ENCODE measurements at places on chromosomes 7 and 10.

GRCh38 chr10:89279421-89279869 is 22.4 kb upstream of the IFIT2 start:
- peak; percentile 72 for DNase-seq

DNA sequence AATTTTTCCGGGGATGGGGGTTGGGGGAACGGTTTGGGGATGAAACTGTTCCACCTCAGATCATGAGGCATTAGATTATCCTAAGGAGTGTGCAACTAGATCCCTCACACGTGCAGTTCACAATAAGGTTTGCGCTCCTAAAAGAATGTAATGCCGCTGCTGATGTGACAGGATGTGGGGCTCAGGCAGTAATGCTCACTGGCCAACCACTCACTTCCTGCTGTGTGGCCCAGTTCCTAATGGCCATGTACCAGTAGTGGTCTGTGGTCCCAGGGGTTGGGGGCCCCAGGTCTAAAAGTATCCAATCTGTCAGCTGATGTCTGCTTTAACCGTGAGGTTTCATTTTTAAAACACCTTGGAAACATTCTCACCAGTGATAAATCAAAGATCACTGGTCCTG is 2.2 kb downstream of the STN1 start:
- DNase-seq = no peak

- peak; percentile 41 for DNase-seq
These were observed 1.4 kb downstream of the OTUD1 start for GRCh38 chr10:23439961-23440889.

- no peak for DNase-seq
These were observed 3.4 kb downstream of the DOCK4 start for GRCh38 chr7:112202816-112203215.

- no peak for DNase-seq
These were observed 8.9 kb upstream of the ACSL5 start for GRCh38 chr10:112365014-112365432.

GRCh38 chr7:144830811-144831210 is 5.0 kb downstream of the TPK1 start:
- peak; percentile 31 for DNase-seq

- DNase-seq = no peak
These were observed 184.2 kb downstream of the MAD1L1 start for GRCh38 chr7:2048531-2048930.

DNA sequence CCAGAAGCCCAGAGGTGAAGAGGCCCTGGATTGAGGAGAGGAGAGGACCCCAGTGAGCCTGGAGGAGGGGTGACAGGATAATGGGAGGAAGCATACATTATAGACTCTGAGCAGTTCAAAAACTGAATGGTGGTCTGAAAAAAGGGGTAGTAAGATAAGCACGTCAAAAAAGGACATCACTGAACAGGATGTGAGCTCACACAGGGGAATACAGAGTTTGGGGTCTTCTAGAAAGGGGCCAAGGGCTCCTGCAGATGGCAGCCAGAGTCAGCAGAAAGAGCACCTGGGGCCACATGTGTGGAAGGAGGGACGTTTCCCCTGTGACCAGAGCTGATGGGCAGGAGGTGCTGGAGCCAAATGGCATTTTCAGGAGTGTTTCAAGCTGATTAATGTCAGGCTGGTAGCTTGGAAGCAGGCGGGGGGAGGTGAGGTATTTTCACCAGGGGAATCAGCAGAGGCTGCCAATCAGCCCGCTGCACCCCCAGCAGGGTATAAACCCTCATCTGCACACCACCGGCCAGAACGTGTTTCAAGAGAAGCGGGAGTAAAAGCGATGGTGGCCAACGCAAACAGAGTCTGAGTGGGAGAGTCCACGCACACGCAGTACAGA is 85.8 kb downstream of the TNS3 start:
- no peak for DNase-seq

DNA sequence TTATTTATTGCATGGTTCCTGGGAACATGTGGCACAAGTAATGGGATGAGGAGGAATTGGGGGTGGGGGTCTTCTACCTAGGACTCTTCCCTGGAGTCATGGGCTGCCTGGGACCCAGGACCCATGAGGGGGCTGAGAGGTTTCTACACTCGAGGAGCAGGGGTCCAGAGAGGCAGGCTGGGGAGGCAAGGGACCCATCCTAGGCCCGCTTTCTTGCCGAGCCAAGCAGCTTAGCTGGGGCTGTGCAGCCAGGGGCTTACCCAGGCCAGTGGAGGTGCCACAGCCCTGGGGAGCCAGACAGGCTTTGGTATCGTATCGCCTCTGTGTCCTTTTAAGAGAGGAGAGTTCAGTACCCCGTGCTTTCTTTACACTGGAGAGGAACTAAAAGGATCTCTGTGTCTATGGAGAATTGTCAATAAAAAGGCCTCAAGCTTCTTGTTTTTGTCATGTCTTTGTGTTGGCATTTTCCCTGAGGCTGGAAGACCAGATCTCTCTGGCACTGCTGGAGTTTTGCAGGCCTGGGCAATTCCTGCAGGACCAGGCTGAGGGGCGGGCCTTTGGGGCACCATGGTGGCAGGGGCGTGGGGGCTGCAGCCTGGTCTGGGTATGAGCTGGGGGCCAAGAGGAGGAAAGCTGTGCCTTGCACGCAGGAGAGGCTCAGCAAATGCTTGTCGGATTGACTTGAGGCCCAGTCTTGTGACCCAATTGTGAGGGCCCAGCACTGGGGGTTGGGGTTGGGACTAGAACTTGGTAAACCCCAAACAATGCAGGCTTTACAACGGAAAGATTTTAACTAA is 11.1 kb downstream of the SFRP5 start:
- no peak for DNase-seq

GRCh38 chr10:106280896-106281460 is 883.5 kb downstream of the SORCS1 start:
- no peak for DNase-seq

- no peak for DNase-seq
These were observed 85.0 kb downstream of the TMEM106B start for GRCh38 chr7:12296051-12296570.

DNA sequence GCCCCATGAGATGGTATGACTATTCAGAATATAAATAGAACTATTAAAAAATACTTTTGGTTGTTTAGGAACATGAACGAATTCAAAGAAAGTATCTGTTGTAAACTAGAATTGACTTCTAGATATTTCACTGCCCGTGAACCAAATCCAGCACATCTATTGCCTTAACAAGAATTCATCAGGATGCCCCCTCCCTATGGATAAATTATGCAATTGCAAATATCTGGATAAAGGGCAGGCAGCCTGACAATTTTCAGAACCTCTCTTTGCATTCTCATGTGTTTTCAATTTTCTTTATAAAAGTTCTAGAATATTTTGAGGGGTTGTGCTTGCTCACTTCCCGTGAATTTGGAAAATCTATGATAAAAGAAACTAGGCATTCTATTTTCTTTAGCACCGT is 822.1 kb upstream of the SORCS1 start:
- no peak for DNase-seq

DNA sequence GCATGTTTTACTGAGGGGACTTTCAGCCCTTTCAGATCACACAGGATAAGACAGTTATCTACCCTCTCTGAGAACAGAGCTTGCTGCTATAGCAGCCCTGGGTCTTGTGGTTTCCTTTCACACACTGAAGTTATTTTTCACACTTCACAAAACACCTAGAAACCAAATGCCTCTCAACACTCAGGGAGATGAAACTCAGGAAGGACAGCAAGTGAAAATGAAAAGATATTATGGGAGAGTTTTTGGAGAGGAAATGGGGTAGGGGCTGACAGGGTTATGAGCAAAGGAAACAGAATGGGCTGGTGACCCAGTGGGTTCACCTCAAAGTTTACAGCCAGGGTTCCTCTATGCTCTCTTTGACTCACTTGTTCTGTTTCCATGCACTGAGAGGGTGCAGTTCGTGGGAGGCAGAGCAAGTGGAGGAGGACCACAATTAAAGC is 17.0 kb upstream of the GIMAP2 start:
- no peak for DNase-seq

- DNase-seq = no peak
These were observed 2.8 kb downstream of the TM9SF3 start for GRCh38 chr10:96584035-96584434.

DNA sequence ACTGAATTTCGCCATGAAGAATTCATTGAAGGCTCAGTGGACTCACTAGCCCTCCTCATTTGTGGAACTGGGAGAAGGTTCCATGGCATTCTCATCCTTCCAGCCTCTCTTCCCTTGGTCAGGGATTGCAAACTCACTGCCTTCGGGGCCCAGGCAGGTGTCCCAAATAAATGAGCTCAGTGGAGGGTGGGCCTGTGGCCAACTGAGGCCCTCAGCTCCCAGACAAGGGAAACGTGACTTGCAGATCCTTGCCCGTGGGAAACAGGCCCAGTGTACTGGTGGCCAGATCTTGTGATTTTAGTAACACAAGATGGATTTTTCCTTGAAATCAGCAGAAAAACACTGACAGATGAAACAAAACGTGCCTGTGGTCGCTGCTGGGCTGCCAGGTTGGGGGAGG is 168.7 kb upstream of the CTBP2 start:
- DNase-seq = no peak

DNA sequence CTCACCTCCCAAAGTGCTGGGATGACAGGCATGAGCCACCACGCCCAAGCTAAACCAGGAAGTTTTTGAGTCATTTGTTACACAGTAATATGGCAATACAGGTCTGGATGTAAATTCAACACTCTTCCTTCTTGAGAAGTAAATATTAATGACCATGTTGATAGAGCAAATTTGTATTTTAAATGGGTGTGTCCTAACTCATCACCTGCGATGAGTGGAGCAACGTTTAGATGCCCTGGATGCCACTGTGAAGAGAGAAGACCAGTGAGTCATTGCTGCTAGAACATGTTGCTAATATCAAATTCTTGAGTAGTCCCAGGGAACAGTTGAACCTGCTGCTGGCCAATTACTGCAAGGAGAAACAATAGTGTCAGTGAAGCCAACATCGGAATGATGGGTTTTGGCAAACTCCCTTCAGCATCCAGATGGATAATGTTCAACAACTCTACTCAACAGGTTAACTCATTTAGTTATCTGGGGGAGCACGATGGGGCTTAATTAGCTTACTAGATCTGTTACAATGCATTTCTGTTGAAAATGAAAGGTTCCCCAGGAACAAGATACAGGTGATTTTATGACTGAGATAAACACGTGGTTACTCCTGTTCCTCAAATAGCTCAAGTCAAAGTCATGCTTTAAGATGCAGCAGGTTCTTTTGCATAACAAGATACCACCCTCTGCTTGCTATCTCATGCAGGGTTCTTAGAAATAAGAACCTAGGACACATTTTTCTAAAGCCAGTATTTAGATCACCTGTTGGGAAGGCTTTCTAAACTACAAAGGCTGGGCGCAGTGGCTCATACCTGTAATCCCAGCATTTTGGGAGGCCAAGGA is 146.8 kb downstream of the CALN1 start:
- no peak for DNase-seq

GRCh38 chr10:73914036-73914435 is 3.1 kb downstream of the PLAU start:
- DNase-seq = no peak

DNA sequence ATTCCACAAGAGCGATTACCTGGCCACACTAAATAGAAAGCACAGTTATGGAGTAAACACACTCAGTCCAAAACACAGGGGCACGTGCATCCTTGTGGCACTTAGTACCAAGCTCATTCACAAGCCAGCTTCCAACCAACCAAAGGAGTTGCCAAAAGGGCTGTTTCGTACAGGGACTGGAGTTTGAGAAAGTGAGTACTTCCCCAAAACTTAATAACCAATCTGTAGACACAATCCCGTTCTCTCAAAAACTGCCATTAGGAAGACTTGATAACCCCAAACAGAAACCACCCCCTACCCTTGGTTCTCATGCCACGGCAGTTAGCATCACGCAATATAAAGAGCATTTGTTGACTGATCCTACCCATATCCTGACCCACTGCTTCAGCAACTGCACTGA is 166.2 kb upstream of the ASAH2 start:
- DNase-seq = no peak

GRCh38 chr10:110408203-110408871 is 89.4 kb upstream of the DUSP5 start:
- no peak for DNase-seq

DNA sequence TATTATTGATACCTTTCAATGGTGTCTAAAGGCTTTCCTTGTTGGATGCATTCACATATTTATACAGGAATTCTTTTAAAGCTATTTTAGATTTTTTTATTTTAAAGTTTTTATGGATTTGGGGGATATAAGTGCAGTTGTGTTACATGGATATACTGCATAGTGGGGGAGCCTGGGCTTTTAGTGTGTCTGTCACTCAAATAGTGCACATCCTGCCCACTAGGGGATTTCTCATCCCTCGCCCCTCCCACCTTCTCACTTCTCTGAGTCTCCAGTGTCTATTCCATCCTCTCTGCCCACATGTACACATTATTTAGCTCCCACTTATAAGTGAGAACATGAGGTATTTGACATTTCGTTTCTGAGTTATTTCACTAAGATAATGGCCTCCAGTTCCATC is 154.0 kb upstream of the MKI67 start:
- no peak for DNase-seq

- no peak for DNase-seq
These were observed 7.0 kb downstream of the MSS51 start for GRCh38 chr10:73426318-73426717.

GRCh38 chr7:115724400-115725056 is 306.0 kb downstream of the TFEC start:
- no peak for DNase-seq

- DNase-seq = no peak
These were observed 67.6 kb downstream of the CAV1 start for GRCh38 chr7:116592445-116592844.

DNA sequence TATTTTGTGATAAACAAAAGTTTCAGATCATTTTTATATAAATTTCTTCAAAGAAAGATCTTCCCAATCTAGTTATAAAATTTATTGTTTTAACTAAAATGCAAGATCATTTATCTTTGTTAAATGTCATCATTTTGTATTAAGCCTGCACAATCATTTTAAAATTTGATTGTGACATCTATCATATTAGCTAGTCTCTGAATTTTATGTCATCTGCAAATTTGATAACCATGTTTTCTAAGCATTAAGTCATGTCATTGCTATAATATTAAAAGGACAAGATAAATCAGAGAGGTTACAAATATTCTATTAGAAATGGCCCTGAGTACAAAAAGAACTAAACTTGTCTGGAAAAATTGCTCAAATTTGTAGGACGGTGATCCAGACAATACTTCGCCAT is 175.9 kb downstream of the PTN start:
- no peak for DNase-seq

GRCh38 chr7:30562498-30562897 is 32.2 kb upstream of the GARS1 start:
- DNase-seq = peak; percentile 72

DNA sequence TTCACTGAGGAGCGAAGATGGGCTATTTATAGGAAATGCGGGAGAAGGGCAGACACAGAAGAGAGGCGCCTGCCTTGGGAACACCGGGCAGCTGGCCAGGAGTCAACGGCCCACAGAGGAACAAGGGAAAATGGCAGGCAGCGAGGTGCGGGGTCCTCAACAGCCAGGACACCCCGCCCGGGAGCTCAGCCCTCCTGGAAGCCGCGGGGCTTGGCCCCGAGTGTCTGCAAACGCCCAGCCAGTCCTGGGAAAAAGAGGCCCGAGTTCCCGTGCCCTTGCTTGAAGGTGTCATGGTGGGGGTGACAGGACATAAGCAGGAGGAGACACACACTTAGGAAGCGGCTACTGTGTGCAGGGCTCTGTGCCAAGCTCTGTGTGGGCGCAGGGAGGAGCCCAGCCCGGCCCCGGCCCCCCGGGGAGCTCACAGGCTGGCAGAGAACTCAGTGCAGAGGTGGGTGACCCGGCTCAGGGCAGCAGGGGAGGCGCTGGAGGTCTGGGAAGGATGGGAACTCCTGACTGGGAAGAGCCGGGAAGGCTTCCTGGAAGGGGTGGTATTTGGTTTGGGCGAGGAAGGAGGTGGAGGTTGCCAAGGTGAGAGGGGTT is 79.9 kb downstream of the ELFN1 start:
- DNase-seq = no peak

Data from fibroblast of lung (primary cell).